ENCODE measurements at places on chromosomes 2 and 18.

- no peak for DNase-seq
Measured at GRCh38 chr2:234032279-234032856, 18.1 kb upstream of the SPP2 start.

GRCh38 chr2:232420463-232421188 is 14.0 kb downstream of the ALPG start:
- no peak for DNase-seq

GRCh38 chr2:231672617-231673347 is 35.5 kb upstream of the PTMA start:
- DNase-seq = no peak

GRCh38 chr18:4237664-4238041 is 217.5 kb downstream of the DLGAP1 start:
- DNase-seq = no peak

GRCh38 chr2:20366672-20367116 is 16.1 kb upstream of the PUM2 start:
- no peak for DNase-seq

- no peak for DNase-seq
Measured at GRCh38 chr2:70674636-70675430, 93.2 kb downstream of the ADD2 start.

- DNase-seq = no peak
Measured at GRCh38 chr2:240051697-240052096, 1.6 kb downstream of the OR6B3 start.

DNA sequence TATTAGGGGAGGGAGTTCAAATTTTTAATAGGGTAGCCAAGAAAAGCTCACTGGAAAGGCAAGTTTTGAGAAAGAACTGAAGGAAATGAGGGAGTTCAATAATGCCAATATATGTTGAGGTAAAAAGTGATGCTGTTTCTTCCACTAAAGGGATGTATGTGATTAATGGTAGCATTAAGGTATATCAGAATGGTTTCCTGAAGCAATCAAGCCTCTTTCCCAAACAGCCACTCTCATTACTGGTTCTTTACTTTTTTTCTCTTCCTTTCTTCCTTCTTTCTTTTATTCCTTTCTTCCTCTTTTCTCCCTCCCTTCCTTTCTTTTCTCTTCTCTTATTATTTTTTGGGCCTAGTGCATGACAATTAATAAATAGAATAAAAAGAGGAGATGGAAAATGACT is 433.5 kb downstream of the SATB2 start:
- DNase-seq = no peak

DNA sequence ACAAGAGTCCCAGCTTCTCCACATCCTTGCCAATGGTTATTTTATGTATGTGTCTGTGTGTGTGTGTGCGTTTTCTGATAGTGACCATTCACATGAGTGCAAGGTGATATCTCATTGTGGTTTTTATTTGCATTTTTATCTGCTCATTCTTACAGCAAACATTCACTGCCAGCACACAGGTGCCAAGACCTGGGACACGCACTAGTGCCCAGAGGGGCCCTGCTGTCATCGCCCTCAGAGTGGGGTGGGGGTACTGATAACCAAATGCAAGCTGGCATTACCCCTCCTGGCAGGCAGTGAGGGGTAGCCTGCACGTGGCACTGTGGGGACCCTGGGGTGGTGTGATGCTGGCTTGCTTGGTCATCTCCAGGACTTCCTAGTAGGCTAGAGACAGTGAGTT is 285.4 kb downstream of the LPIN1 start:
- no peak for DNase-seq

GRCh38 chr2:60840880-60841279 is 40.5 kb upstream of the REL start:
- DNase-seq = no peak

DNA sequence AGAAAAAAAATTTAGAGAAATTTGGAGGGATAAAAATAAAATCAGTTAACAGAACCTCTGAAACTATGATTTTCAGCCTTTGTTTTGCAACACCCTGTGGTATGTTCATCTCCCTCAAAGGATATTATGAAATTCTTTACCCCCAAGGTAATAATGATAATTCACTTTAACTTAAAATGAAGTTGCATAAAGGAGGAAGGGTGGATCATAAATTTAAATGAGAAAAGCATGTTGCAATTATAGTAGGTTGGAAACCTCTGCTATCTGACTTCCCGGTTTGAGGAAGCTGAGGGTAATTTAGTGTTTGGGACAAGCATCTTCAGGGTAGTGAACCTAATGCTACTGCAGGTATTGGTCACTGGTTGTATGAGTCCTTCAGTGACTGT is 102.9 kb downstream of the BABAM2 start:
- no peak for DNase-seq

DNA sequence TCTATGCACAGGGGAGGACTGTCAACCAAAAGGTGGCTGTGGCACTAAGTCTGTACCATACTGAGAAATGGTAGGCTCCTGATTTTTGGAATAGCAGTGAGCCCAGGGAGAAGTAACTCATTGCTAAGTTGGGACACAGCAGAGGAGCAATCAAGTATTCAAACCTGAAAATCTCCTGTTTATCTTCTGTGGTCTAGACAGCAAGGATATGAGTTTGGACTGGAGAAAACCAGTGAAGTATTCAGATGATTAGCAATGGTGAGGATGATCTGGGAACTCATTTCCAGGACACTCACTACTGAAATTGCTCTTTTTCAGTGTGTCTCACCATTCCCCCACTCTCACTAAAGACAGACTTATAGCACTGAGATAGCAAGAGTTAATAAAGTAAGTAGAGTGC is 112.0 kb downstream of the GULP1 start:
- DNase-seq = no peak

GRCh38 chr2:152453129-152453911 is 118.3 kb downstream of the FMNL2 start:
- DNase-seq = no peak

GRCh38 chr18:22098563-22098989 is 70.8 kb upstream of the GATA6 start:
- DNase-seq = no peak

GRCh38 chr2:195238379-195238778 is 418.6 kb upstream of the SLC39A10 start:
- DNase-seq = no peak

GRCh38 chr2:100197631-100198153 is 55.3 kb upstream of the AFF3 start:
- DNase-seq = no peak

DNA sequence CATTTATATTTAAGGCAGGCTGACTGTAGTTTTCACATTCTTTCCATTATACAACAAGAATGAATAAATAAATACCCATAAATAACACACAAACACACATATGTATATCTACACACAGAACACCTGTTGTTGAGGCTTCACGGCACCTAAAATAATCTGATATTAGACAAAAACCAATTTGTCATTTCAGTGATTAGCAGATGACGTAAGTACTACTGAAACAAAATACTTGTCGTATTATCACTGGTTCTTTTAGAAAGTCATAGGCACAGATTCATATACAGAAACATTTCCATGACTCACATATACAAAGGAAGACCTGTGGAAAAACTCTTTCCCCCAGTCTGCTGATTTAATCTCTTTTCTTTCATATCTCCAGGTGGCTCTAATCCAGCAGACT is 1113.4 kb upstream of the FANCL start:
- no peak for DNase-seq

GRCh38 chr2:205665791-205666190 is 16.5 kb upstream of the NRP2 start:
- no peak for DNase-seq

DNA sequence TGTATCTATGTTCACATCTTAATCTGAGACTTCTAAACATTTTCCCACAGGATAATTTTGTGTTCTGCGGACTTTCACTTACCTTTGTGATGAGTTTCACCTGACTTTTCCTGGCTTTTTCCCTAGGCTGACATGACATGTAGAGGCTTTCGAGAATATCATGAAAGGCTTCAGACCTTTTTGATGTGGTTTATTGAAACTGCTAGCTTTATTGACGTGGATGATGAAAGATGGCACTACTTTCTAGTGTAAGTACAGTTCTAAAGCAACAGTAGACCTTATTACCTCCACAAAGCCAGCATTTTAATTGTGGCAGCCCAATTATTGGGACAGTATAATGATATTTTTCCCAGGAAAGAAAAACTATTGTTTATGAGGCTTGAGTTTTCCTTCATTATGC is 34.1 kb upstream of the METAP1D start:
- no peak for DNase-seq

DNA sequence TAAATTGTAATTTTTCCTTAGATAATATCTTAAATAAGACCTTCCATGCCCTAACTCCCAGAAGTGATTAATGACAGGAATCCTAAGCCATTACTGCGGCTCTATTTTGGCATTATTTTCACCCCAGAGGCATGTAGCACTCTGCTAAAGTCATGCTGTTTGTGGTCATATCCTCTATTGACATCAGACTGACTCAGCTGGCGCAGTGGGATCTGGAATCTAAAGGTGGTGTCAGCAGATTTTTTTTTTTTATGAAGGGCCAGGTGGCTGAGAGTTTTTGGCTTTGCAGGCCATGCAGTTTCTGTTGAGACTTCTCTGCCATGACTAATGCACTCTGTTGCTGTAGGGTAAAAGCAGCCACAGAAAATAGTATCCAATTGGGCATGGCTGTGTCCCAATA is 64.1 kb upstream of the ACVR1C start:
- no peak for DNase-seq

- DNase-seq = no peak
Measured at GRCh38 chr18:11387880-11388279, 221.5 kb upstream of the SLC35G4 start.

DNA sequence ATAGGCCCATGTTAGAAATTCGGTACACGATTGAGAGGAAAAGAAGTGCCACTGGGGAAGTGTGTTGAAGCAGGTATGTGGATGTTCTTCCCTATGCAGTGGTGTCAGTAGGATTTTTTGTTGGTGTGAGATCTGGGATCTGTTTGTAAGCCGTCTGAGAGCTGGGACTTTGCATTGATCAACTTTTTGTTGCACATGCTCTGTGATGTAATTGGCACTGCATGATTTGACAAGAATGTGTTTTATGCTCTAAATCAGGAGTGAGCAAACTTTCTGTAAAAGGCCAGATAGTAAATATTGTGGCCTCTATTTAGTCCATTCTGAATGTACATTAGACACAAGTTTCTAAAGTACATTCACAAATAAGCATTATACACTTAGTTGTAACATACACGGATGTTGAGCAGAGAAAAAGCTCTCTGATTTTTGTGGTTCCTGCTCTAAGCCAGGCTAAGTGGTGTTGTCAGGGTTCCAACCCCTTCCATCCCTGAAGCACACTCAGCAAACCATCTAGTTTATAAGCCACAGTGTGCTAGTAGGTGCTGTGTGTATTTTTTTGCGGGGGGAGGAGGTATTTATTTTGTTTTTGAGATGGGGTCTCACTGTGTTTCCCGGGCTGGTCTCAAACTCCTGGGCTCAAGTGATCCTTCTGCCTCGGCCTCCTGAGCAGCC is 235.6 kb downstream of the NEDD4L start:
- no peak for DNase-seq

- DNase-seq = no peak
Measured at GRCh38 chr2:189834059-189834458, 49.8 kb downstream of the PMS1 start.

DNA sequence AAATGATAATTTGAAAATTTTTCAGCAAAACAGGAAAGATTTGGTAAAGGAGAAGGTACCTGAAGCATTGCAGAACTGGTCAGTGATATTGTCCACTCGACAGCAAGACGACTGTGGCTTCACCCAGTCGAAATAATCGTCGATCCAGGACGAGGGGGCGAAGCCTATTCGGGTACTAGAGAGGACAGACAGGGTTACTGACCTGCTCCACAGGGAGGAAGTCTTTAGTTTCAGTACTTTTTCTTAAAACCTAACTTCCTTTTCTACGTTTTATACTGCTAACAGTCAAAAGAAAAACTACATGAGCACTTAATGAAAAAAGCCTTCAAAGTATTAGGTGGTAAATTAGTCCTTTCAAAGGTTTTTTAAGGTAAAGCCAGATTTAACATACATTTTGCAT is 36.0 kb downstream of the RMC1 start:
- DNase-seq = no peak

DNA sequence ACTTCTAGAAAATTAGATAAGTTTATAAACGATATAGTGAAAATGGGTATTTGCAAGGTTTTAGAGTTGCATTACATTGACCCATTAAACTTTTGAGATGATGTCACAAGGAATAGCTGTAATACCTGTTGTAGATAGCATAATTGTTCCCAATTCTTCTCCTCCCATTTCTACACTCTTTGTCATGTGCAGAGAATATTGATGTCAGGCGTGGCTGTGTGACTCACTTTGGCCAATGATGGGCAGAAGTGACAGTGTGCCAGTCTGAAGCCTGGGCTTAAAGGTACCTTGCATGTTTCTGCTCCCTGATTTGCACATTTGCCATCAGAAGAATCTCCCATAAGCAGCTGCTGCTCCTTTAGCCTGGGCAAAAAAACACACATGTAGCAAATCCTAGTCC is 26.9 kb upstream of the CCBE1 start:
- DNase-seq = no peak

DNA sequence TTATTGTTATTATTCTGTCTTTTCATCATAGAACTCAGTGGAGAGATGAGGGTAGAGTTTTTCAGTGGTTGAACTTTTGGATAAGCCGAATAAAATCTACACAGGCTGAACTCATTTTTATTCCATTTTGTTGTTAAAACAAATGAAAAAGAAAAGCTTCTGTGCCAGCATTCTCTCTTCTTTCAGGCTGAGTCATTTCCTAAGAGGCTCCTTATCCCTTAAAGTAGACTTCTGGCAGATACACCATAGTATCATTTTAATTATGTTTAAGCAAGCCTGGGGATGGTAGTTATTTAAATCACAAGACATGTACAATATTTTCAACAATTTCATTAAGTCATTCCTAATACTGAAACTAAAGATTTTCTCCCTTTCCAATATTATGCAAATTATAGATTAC is 1364.0 kb upstream of the NRXN1 start:
- DNase-seq = no peak

- no peak for DNase-seq
Measured at GRCh38 chr2:206480620-206481019, 37.3 kb downstream of the ADAM23 start.

GRCh38 chr2:127704641-127705390 is 3.5 kb downstream of the SFT2D3 start:
- no peak for DNase-seq

DNA sequence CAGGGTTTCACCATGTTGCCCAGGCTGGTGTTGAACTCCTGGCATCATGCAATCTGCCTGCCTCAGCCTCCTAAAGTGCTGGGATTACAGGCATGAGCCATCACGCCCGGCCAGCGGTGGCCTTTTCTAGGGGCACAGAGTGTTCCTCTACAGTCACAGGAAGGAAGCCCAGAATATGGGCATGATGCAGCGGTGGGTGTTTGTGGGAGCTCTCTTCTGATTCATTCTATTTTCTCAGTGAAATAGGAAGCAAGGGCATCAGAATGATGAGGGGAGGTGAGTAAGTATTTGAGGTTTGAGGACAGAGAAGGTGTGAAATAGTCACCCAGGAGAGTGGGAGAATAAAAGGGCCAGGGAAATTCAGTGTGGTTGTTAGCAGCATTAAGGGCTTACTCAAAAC is 70.3 kb upstream of the PSME4 start:
- DNase-seq = peak; percentile 8
